ENCODE measurements at places on chromosomes 1 and 21. TPM values are rescaled to one million over a fixed set of nuclear protein-coding genes. Genes with fewer than 3 reads are reported as not detected.

DNA sequence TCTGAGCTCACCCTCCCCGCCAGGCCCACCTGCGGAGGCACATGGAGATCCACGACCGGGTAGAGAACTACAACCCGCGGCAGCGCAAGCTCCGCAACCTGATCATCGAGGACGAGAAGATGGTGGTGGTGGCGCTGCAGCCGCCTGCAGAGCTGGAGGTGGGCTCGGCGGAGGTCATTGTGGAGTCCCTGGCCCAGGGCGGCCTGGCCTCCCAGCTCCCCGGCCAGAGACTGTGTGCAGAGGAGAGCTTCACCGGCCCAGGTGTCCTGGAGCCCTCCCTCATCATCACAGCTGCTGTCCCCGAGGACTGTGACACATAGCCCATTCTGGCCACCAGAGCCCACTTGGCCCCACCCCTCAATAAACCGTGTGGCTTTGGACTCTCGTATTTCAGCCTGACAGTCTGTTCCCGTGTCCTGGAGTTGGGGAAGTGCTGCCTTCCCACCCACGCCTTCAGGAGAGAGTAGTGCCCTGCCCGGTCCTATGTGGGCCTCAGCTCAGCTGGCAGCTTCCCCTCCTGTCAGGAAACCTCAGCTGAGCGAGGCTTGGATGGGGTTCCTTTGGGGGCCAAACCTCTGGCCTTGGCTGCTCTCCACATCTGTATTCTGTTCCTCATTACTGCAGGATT is 9.2 kb downstream of the ZBTB48 start:
- no peak for DNase-seq

Gene DRAXIN
- total RNA-seq, result 137 TPM

Gene COL6A2
- total RNA-seq, result 15.5 TPM

Gene GBP7
- not detected for total RNA-seq

Gene FNDC5
- total RNA-seq, result 15.5 TPM

Gene C1orf74
- total RNA-seq, result 3.3 TPM

Gene LAPTM5
- 3.7 TPM for total RNA-seq
